Hippocampal formation (tissue), 2 donors: ENCODE measurements at places on chromosomes 3 and 15.
A peak's percentile ranks its signal among the peaks of the same experiment; 100 is the strongest.

DNA sequence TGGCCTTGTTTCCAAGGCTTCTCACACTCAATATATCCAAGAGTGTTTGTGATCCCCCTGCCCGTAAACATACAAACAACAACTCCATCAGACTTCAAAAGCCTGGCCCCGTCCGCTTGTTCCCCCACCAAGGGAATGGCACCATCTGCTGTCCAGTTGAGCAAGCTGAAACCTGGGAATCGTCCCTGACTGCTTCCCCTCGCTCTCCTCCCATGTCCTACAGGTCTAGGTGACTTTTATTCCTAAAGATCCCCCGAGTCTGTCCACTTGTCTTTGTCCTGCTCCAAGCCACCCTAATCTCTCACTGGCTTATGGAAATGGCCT, 27.9 kb upstream of the FAM174B start:
- peak; percentile 23 for DNase-seq

DNA sequence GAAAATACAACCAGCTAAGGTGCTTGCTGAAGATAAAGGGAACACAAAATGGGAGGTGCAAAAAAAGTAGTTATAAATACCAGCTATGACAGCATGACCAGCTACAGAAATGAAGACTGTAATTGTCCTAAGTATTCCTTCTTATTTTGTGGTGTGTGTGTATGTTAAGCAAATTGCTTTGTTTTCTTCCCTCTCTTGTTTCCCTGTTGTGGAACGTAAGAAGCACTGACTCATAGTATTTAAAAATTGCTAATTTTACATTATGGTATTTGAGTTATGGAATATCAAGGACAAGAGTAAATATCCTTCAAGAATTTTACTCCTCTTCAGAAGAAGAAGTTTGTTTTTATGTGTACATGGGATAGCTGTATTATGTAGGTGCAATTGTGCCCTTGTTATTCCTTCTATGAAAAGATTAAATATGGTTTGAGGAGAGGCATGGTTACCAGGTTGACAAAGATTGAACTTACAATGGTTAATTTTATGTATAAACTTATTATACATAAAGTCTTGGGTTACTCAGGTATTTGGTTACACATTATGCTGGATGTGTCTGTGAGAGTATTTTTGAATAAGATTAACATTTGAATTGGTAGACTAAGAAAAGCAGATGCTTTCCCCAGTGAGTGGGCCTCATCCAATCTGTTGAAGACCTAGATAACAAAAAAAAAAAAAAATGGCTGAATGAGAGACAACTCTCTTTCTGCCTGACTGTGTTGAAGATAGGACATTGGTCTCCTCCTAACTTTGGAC, 1132.1 kb upstream of the ALCAM start:
- DNase-seq, result no peak

DNA sequence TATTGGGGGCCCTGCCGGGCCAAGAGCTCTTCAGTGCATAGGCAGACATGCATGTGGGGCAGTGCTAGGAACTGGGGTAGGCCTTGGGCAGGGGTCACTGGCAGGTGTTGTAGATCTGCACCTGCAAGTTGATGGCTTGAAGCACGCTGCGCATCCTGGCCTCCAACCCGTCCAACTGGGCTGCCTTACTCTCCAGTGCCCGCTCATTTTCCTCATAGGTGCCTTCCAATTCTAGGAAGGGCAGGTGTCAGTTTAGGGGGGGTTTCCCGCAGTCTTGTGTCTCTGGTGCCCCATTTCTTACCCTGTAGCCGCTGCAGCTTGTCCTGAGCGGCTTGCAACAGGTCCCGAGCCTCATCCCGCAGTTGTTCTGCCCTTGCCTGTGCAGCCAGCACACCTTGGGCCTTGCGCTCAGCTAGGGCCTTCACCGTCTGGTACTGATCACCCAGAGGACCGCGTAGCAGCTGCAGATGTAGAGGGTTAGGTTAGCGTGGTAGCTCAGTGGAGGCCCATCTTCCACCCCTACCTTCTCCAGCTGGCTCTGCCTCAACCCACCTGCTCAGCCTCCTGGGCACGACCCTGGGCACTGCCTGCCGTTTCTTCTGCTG, 611 bp upstream of the USP19 start:
- DNase-seq, result no peak

DNA sequence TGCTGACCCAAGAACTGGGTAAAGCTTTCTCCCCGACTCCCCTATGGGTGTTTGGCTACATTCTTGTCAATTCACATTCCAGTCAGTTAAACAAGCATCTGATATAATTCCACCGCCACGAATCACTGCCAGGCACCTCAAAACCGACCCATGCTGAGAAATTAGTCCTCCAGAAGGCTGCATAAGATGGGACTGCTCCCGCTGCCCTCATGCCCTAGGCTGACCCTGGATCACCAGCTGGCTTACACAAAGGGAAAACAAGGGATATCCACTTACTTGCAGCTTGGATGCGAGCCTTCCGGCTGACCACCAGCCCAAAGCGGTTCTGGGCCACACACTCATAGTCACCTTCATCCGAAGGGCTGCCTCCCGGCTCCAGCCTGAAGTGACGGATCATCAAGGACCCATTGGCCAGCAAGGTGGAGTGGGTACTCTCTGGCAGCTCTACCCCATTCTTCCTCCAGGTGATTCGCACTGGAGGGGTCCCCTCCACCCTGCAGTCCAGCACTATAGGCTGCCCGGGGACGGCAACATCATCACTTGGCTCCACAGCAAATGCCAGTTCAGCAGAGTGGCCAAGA, 2.9 kb downstream of the IGDCC3 start:
- DNase-seq, result no peak

DNA sequence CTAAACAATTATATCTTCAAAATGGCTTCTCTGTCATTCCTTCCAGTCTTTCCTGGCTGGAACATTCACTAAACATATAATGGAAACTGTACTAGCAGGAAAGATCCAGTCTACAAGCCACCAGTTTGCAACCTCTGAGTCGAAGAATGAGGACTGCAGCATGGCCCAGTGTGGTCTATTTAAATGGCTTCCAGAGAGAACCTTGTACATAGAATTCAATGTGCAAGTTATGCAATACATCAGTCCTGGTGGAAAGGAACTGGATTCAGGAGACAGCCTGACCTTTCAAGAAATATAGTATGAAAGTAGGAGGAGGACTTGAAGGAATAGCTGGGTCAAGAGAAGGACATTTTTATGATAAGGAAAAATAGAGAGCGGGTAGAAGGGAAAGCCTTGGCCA, 49.9 kb downstream of the NEK10 start:
- DNase-seq, result no peak

DNA sequence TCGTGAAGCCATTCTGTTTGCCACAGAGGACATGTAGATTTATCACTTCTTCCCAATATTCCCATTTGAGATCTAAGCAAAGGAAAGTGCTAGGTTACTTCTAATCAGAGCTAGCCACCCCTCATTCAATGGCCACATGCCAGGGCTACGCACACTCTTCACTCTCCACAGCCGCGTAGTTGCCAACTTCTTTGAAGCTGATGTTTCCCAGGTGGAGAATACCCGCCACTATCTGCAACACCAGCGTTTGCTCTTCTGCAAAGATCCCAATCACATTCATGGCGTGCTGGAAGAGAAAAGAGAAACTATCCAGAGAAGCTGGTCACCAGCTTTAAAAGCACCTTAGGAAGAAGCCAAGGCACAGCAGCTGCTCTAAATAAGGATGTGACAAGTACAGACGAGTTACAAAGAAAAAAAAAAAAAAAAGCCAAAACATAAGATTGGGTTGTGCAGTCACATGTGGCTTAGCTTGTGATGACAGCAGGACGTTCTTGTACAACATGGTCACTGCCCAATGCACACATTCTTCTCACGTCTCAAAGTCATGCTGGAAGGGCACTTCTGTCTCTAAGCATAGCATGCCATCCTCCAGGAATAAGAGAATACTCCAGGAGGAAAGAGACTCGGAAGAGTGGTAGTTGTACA, 16.4 kb downstream of the LDHAL6B start:
- no peak for DNase-seq

DNA sequence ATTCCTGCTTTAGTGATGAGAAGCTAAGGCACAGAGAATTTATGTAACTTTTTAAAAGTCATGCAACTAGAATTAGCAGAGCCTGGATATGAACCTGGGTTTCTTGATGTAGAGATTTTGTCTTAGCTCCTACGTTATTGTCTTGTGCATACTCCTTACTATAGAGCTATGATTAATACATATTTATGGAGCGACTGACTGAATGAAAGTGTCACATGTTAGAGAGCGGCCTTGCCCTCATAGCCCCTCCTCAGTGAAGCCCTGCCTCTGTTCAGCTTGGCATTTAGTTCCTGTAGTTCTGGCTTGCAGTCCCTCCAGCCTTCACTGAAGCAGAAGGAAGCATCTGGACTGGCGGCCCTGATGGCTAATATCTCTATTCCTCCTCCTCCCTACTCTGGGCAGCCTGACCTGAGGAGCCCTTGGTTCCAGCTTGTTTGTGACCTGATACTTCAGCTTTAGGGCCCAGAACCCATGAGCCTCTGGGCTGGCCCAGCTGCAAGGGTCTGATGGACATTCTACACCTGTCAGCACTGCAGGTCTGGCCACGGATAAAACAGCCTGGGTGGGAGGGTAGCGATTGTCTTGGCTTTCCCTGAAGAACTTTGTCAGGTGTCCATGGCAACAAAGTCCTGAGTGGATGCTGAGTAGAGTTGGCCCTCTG, 13.4 kb upstream of the AGBL1 start:
- DNase-seq, result no peak

DNA sequence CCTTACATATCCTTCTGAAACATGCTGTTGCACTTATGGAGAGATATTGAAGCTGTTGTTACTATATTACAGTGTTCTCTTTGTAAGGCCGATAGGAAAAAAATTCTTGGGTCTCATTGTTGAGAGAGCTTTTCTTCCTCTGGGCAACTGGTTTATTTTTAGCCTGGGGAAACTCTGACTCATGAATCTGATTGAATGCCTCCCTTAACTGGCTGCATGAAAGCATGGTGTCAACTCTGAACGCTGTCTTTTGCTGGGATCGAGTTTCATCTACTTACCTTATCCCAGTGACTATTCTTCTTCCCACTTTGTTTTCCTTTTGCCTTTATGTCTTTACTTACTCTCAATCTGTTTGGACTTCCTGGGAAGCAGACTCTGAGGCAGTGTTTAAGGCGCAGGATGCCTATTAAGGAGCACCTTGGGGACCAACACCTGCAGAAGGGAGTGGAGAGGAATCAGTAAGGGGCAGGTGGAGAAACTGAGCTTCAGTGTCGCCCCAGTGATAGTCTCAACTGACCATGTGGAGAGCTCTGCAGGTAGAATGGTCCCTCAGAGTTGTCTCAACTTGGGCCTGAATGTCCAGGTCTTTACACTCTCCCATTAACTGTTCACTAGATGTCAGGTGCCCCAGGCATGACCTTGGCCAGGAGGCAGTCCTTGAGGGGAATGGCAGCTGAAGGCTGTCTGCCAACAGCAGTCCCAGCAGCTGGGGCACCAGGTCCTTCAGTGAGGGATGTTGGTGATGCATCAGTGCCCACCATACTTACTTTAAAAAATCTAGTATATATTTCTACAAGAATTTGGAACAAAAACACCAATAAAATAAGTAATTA, 88.9 kb upstream of the CCNL1 start:
- no peak for DNase-seq

- DNase-seq, result no peak
These were observed 44.2 kb downstream of the MKRN2 start for GRCh38 chr3:12601072-12601471.

DNA sequence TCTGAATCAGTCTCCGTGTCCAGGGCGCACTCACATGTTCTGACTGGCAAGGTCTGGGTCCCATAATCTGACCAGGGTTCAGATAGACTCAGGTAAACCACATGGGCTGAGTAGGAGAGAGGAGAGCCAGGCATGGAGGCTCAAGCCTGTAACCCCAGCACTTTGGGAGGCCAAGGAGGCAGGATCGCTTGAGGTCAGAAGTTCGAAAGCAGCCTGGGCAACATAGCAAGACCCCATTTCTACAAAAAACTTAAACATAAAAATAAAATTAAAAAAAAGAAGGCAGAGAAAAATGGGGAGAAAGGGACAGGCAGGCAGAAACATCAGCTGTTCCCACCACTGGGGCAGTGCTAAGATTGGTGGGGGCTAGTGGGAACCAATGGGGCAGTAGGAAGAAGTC, 5.4 kb downstream of the TMEM43 start:
- DNase-seq, result no peak

- DNase-seq, result no peak
These were observed 19.6 kb downstream of the ZIC1 start for GRCh38 chr3:147428754-147429153.

GRCh38 chr3:183895296-183895695, 10.6 kb upstream of the PARL start:
- DNase-seq, result no peak

- no peak for DNase-seq
These were observed 136.8 kb downstream of the ANO10 start for GRCh38 chr3:43484926-43485488.

DNA sequence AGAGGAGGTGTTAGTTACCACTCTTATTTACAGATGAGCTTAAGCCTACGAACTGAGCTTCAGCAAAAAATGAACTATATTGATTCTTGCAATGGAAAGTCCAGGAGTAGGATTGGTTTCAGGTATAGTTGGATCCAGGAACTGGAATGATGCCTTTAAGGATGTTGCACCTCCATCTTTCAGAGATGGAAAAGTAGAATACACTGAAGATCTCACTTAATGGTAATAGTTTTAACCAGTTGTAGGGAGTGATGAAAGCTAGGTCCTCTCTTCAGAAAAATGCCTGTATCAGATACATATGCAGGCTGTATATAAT, 2.5 kb downstream of the SLC28A1 start:
- DNase-seq, result no peak

DNA sequence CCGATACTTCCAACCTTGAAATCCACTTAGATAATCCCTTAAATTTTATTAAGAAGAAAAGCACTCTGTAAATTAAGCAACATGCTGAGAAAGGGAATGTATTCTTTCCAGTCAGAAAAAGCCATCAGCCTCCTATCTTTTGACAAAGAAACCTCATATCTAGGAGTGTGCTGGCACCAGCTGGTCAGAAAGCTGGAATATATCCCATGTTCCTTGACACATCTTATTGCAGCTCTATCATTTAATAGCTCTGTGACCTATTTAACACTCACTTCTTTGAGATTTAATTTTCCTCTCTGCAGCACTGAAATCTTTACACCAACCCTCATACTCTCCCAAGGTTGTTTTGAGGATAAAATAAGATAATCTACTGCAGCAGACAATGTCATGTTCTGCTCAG, 30.4 kb upstream of the CAPN7 start:
- no peak for DNase-seq
